ENCODE measurements at places on chromosomes 2 and 18.

- DNase-seq: no peak
These were observed 95.4 kb downstream of the DOCK10 start for GRCh38 chr2:224946895-224947294.

- DNase-seq: no peak
These were observed 40.6 kb upstream of the FOSL2 start for GRCh38 chr2:28352104-28352503.

DNA sequence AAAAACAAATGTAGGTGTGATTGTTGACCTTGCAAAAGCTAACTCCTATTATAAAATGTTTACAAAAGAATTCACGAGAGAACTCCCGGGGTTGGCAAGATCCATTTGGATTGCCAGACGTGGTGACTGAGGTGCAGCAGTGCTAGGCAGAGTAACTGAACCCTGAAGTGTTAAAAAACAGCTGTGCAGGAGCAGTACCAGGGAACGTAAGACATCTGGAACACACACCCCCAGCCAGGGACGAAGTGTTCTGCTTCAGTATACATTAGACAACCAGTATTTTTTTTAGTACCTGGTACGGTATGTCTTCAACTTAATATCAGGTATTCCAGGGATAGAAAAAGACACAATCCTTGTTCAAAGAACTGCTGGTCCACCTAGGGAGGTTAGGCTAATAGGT, 272.1 kb upstream of the EPAS1 start:
- DNase-seq: no peak

DNA sequence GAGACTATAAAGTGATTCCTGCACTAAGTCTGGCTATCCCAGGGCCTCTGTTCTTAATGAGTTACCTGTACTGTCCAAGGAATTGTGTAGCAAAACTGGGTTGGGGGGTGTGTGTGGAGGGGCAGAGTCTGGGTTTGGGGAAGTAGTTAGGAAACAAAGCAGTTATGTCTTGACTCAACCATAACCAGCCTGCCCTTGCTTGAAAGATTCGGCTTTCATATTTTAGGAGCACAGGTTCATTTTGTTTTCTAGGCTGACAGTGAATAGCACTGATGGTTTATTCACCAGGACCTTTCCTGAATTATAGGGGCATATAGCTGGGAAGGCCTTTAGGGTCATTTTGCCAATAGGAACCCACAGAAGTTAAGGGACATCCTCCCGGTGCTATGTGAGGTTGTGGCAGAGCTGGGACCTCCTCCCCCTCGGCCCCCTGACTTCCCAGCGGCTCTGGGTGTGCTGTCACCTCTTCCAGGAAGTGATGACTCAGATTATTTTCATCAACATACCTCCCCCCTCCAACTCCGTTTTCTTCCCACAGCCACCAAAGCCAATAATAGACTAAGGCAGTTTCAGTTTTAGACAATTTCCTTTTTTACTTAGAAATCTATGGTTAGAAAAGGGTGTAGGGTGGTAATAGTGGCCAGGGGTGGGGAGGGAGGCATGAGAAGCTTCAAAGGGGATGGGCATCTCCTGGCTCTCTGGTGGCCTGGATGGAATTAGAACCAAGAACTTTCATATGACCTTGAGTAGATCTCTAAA, 44.8 kb downstream of the SETBP1 start:
- peak; percentile 62 for DNase-seq

- no peak for DNase-seq
These were observed 4.4 kb downstream of the EHD3 start for GRCh38 chr2:31238126-31238905.

- DNase-seq: no peak
These were observed 346.1 kb upstream of the PLGLB2 start for GRCh38 chr2:87401726-87402345.

All from stimulated activated CD4-positive, alpha-beta T cell treated with anti-CD3 and anti-CD28 coated beads, Interleukin-4, amount 100 ng/mL, for 1 hour (primary cell).